ENCODE measurements at places on chromosomes 2 and 18.

DNA sequence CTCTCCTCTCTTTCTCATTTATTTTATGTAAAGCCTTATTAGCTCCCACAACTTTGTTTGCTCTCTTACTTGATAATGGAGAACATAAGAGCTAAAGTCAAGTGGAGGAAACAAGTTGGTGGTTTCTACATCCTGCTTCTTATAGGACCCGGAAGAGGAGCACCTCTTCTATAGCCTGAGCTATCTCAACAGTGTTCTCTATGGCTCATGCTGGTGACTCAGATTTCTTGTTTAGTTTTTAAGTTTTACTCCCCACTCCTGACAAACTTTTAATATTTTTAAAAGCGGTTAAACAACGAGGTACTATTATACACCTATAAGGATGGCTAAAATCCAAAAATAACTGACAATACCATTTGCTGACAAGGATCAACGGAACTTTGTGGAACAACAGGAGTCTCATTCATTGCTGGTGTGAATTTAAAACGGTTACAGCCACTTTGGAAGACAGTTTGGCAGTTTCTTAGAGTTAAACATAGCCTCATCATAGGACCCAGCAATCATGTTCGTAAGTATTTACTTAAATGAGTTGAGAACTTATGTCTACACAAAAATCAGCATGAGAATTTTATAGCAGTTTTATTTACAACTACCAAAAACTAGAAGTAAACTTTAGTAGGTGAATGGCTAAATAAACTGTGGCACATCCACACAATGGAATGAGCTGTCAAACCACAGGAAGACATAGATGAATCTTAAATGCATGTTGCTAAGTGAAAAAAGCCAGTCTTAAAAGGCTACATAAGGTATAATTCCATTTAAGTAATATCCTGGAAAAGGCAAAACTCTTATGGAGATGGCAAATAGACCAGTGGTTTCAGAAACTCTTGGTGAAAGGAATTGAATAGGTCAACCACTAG, 12.7 kb upstream of the CDC42EP3 start:
- DNase-seq: no peak

- no peak for DNase-seq
Measured at GRCh38 chr2:118576109-118576855, 271.2 kb downstream of the EN1 start.

GRCh38 chr2:24919037-24919505, 966 bp downstream of the ADCY3 start:
- no peak for DNase-seq

- DNase-seq: no peak
Measured at GRCh38 chr2:155841442-155841841, 491.1 kb downstream of the NR4A2 start.
